ENCODE measurements at places on chromosomes 5 and 9.

DNA sequence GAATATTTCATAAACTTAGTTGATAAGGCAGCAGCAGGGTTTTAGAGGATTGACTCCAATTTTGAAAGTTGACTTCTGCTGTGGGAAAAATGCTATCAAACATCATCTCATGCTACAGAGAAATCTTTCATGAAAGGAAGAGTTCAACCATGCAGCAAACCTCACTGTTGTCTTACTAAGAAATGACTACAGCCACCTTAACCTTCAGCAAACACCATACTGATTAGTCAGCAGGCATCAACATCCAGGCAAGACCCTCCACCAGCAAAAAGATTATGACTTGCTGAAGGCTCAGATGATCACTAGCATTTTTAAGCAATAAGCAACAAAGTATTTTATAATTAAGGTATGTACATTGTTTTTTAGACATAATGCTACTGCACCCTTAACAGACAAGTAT is 7.6 kb downstream of the TMEM174 start:
- no peak for DNase-seq

DNA sequence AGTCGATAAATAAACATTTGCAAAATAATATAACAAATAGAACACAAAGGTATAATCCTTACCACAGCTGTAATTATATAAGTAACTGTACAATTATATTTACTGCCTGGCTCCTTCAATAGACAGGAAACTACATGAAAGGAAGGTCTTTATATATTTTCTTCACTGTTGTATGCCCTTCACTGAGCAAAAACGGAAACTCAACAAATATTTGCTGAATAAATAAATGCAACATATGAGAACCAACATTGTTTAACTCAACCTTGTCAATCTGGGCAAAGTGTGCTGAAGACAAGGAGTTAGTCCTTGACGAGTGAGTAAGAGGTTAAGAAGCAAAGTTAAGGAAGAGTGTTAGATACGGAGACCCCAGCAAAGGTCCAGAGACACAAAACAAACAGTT is 22.6 kb downstream of the PSMD5 start:
- no peak for DNase-seq

DNA sequence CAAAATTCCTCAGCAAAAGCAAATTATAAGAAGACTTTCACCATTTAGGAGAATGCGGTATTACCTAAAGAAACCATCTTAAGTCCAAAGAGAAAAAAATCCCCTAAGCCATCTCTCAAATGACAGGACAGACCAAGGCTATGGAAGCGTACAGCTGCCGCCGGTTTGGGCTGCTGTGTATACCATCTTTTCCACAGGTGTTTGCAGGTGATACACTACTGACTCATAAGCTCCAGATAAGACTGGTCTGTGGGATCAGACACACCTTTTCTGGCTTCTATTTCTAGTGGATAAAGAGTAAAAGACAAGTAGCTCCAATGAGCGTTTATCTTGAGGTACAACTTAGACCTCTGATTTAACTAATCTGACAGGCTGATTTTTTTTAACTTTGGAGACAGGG is 7.7 kb downstream of the CDKN2AIPNL start:
- DNase-seq: no peak

- no peak for DNase-seq
Measured at GRCh38 chr9:2125906-2126305, 110.8 kb downstream of the SMARCA2 start.

- DNase-seq: no peak
Measured at GRCh38 chr5:161138751-161139455, 286.9 kb upstream of the ATP10B start.

GRCh38 chr9:74573640-74574191 is 76.6 kb downstream of the RORB start:
- DNase-seq: no peak

GRCh38 chr5:81774374-81774773 is 23.5 kb upstream of the SSBP2 start:
- DNase-seq: no peak

GRCh38 chr5:167295681-167296005 is 995.8 kb upstream of the WWC1 start:
- no peak for DNase-seq

GRCh38 chr9:5089737-5090136 is 95.7 kb downstream of the INSL6 start:
- DNase-seq: no peak

GRCh38 chr9:87661241-87661640 is 64.7 kb upstream of the CTSL start:
- DNase-seq: no peak

- DNase-seq: no peak
Measured at GRCh38 chr9:97772145-97772544, 75.0 kb upstream of the XPA start.

DNA sequence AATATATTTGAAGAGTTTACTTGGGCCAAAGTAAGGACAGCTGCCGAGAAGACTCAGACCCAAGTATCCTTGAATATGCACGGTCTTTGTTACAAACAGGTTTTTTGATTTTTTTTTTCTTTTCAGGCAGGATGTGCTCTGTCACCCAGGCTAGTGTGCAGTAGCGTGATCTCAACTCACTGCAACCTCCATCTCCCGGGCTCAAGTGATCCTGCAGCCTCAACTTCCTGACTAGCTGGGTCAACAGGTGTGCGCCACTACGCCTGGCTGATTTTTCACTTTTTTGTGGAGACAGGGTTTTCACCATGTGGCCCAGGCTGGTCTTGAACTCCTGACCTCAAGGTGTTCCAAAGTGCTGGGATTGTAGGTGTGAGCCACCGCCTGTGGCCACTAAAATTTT is 27.4 kb downstream of the JMY start:
- DNase-seq: no peak

- no peak for DNase-seq
Measured at GRCh38 chr9:2808105-2808504, 35.8 kb downstream of the PUM3 start.

GRCh38 chr9:19510907-19511306 is 102.1 kb downstream of the ACER2 start:
- DNase-seq: no peak

- DNase-seq: no peak
Measured at GRCh38 chr5:149719666-149720065, 10.4 kb upstream of the PPARGC1B start.

DNA sequence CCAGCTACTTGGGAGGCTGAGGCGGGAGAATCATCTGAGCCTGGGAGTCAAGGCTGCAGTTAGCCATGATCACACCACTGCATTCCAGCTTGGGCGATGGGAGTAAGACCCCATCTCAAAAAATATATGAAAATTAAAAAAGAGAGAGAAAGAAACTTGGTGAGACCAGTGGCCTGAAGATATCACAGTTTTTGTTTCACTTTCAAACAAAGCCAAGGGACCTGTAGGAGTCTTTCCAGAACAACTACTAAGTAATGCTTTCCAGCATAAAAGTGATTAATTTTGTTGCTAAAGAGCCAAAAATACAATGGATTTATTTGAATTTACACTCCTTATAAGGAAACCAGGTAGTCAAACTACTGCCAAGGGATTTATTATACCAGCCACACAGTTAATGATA is 23.5 kb downstream of the GKAP1 start:
- no peak for DNase-seq

- DNase-seq: no peak
Measured at GRCh38 chr9:98488571-98489312, 220.0 kb downstream of the GABBR2 start.

GRCh38 chr5:128083811-128084227 is 253 bp downstream of the SLC12A2 start:
- DNase-seq: no peak

DNA sequence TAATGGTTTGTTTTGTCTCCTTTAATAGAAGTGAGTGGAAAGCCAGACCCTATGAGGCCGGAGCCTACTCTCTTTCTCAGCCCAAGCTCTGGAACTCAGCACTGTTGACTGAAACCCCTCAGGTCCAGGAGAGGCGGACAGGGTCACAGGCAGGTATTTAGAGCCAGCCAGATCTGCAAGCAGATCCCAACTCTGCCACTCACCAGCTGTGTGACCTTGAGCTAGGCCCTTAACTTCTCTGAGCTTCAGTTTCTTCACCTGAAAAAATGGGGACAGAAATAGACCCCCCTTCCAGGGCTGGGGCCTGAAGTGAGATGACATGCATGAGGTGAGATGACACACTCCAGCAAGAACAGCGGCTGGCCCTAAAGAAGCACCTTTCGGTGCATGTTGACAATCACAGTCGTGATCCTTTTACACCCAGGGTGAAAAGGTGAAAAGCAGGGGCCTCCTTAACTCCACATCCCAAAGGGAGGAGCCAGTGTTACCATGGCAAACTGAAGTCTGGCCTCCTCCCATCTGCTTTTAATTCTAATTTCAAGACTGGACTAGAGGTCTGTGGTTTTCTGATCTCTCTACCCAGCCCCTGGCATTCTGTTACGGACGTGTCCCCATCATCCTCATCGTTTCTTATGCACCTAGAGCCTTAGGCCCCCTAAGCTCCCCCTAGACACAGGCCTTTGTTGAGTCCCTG is 27.2 kb downstream of the MORN5 start:
- DNase-seq: no peak

- DNase-seq: no peak
Measured at GRCh38 chr9:88059469-88059868, 78.8 kb downstream of the SPATA31C2 start.

- no peak for DNase-seq
Measured at GRCh38 chr9:69976152-69976551, 67.5 kb upstream of the MAMDC2 start.

GRCh38 chr9:79976257-79977073 is 404.7 kb downstream of the TLE4 start:
- DNase-seq: no peak

DNA sequence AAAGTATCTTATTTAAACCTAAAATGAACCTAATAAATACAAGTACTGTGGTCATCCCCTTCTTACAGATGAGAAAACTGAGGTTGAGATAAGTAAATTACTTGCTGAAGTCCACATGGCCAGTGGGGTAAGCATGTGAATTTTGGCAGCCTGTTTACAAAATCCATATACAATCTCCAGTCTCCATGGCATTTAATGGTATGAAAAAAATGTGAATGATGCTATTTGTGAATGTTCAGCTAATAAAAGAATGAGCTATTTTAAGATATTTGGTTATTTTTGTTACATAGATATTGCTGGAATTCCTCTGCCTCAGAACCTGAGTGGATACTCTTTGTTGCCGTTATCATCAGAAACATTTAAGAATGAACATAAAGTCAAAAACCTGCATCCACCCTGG is 19.3 kb upstream of the GPR150 start:
- no peak for DNase-seq

GRCh38 chr5:59420596-59420995 is 472.9 kb downstream of the PDE4D start:
- DNase-seq: no peak

DNA sequence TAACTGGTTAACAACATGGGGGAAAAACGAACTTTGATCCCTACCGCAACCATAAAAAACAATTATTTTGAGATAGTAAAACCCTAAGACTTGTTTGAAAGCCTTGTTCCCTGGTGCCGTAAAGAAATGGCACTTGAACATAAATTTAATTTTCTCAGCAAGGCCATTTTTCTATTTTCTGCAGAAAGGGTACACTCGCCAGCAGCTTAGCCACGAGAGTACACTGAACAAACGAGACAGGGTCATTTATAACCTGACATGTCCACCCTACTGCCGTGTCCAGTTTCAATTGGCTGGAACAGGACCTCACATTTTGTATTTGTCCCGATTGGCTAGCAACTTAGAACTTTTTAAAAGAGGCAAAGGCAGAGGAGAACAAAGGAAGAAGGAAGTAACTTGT is 26.8 kb downstream of the FBXW11 start:
- no peak for DNase-seq

GRCh38 chr9:76716085-76716672 is 48.1 kb upstream of the PCA3 start:
- DNase-seq: no peak

DNA sequence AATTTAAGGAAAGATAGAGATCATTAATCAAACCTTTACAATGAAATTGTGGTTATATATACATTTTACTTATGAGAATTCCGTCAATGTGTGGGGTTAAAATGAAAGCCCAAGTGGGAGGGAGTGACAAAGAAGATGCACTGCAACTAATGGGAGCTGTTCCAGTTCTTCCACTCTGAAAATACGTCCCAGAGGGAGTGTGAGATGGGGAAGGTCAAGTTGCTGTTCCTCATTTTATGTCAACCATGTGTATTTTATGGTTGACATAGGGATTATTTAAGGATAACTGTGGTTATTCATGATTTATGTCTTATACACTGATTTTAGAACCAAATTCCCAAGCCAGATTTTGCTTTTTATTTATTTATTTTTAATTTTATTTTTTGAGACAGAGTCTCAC is 14.2 kb upstream of the RGS3 start:
- no peak for DNase-seq

GRCh38 chr5:14231156-14231555 is 88.0 kb downstream of the TRIO start:
- DNase-seq: no peak

- no peak for DNase-seq
Measured at GRCh38 chr5:144015961-144016360, 154.5 kb downstream of the YIPF5 start.

GRCh38 chr5:31537349-31537748 is 5.2 kb downstream of the C5orf22 start:
- no peak for DNase-seq

DNA sequence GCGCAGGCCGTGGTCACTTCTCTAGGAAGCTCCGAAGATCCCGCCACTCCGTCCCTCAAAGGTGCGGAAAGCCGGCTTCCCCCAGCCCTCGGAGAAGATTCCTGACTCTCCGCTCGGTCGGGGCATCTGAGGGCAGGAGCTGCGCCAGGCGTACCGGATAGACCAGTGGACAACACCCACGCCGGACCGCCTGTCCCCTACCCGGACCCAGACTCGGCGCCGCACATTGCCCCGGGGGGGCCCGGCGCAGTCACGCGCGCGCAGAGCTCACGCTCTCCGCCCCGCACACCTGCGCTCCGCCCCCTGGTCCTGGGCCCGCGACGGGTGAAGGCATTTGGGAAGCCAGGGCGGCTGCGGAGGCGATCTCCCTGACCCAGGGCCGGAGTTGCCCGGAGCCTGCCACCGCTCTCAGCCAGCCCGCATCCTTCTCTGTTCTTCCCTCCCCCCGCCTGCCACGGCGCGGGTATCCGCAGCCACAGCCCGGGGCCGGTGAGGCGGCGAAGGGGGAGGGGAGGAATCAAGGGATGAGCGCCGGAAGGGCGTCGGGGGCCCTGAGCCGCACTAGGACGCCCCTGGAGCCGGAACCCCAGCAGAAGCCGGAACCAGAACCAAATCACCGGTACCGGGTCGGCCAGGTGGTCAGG is 448 bp downstream of the RELL2 start:
- no peak for DNase-seq

DNA sequence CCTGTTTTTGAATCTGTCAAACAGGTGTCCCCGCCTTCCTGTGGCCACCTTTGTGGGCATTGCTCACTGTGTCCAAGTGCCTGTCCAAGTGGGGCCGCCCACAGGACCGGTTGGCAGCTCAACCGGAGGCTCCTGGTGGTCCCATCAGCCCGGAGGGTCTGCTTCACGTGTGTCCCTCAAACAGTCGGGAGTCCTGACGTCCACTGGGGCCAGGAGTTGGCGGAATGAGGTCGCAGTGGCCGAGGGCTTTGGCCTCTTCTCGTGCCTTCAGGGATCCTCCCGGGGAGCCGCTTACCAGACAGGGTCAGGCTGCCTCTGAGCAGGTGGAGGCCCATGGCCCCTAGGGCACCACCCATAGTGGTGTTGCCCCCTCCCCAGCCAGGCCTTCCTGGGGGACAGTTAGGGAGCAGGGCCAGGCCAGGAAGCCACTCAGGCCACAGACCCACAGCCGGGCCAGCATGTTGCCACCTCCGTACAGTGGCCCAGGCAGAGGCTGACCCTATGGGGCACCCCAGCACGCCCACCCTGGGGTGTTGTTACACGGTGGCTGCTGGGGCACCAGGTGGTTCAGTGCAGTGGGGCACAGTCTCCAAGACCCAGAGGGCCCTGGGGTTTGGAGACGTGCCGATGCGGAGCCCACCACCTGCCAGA is 69.5 kb downstream of the KCNT1 start:
- DNase-seq: no peak

GRCh38 chr5:26666371-26666770 is 372.0 kb downstream of the CDH9 start:
- DNase-seq: no peak

All from NCI-H187 treated with DMSO at 0.1 percent for 48 hours (cell line).